ENCODE measurements at places on chromosomes 1 and 21.

- DNase-seq: peak; percentile 87
Observed at GRCh38 chr21:42047821-42048613, 23.1 kb upstream of the UMODL1 start.

GRCh38 chr1:31434101-31434871 is 21.3 kb downstream of the SERINC2 start:
- no peak for DNase-seq

DNA sequence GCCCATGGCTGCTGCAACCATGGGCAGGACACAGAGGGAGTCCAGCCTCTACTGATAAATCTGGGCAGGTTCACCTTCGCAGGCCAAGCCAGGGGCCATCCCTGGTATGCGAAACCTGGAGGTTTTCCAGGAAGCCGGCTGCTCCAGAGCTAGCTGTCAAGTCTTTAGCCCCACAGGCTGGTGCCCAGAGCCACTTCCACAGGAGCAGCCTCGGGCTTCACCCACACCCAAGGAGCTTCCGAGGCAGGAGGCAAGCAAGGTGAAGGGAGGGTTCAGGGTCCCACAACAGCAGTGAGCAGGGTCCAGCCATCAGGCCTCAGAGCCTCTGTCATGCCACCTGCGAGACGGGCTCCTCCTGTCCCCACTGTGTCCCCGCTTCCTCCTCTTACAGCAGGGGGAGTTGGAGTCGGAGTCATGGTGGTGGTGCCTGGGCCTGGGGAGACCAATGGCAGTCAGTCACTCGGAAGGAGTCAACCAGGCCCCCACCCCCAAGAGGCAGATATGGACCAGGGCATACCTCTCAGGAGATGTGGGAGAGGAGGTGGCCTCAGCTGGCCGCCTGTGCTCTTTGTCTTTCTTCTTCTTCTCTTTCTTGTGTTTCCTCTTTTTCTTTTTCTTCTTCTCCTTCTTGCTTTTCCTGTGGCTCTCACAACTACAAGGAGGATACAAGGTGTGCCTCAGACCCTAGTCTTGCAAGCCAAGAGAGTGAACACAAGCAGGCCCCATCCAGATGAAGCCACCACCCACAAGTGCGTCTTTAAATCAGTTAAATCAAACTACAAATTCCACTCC is 2.1 kb downstream of the C1orf35 start:
- no peak for DNase-seq

DNA sequence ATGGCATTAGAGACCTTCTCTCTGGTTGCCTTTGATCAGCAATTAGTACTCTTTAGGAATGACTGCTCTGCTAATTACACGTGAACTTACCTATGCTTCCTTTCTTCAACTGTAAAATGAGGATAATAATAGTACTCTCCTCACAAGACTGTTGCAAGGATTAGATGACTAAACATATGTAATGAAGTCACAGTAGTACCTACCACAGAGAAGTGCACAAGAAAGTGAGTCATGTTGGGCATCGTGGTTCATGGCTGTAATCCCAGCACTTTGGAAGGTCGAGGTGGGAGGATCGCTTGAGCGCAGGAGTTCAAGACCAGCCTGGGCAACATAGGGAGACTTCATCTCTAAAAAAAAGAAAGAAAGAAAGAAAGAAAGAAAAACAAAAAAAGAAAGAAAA is 68.1 kb upstream of the AK4 start:
- peak; percentile 66 for DNase-seq

DNA sequence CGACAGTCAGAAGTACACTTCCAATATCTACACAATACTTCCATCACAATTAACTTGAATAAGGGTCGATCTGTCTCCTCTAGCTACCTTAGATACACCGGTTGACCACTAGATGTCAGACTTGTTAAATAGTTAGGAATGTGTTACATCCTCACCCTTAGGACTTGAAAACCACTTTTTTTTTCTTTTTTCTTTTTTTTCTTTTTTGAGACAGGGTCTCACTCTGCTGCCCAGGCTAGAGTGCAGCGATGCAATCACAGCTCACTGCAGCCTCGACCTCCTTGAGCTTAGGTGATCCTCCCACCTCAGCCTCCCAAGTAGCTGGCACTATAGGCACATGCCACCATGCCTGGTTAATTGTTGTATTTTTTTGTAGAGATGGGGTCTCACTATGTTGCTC is 120.4 kb upstream of the GREM2 start:
- no peak for DNase-seq

GRCh38 chr1:94919241-94920030 is 7.5 kb downstream of the CNN3 start:
- DNase-seq: peak; percentile 35

- no peak for DNase-seq
Observed at GRCh38 chr21:35019631-35020032, 29.5 kb downstream of the RUNX1 start.

- DNase-seq: no peak
Observed at GRCh38 chr1:162147760-162148159, 78.3 kb downstream of the NOS1AP start.

- DNase-seq: no peak
Observed at GRCh38 chr1:225733254-225733653, 44.4 kb upstream of the SRP9 start.

GRCh38 chr1:215497528-215497927 is 69.6 kb upstream of the KCTD3 start:
- DNase-seq: no peak

DNA sequence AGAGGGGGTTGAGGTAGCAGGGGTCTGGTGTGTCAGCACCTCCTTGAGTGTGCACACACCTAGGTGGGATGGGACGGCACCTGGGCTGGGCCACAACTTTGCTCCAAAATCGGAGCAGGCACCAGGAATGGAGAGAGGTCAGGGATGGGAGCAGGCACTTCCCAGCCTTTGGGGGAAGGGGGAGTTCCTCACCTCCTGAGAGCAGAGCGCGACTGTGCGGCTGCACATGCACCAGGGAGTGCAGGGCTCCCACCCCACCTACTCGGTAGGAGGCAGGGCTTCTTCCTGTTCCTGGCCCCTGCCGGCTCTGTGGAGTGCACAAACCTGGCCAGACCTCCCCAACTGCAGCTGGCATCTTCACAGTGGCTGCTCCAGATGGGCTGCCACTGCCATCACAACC is 399.3 kb downstream of the NCAM2 start:
- DNase-seq: no peak

- DNase-seq: no peak
Observed at GRCh38 chr1:155296661-155297060, 4.6 kb downstream of the PKLR start.

- DNase-seq: no peak
Observed at GRCh38 chr1:167799747-167800146, 78.0 kb downstream of the MPZL1 start.

DNA sequence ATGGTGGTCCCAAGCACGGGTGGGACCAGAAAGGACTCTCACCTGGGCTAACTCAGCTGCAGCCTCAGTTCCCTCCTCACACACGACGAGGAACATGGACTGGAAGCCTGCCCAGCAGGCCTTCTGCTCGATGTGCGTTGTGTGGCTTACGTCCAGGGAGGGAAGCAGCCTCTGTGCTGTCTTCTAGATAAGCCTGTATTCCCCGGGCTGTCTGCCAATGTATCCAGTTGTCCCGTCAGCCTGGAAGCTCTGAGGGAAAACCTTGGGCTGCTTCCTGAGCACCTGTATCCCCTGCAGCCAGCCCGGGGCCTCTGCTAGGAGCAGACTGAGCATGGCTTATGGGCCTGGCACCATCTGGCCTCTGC is 10.5 kb downstream of the PCSK9 start:
- DNase-seq: peak; percentile 76

DNA sequence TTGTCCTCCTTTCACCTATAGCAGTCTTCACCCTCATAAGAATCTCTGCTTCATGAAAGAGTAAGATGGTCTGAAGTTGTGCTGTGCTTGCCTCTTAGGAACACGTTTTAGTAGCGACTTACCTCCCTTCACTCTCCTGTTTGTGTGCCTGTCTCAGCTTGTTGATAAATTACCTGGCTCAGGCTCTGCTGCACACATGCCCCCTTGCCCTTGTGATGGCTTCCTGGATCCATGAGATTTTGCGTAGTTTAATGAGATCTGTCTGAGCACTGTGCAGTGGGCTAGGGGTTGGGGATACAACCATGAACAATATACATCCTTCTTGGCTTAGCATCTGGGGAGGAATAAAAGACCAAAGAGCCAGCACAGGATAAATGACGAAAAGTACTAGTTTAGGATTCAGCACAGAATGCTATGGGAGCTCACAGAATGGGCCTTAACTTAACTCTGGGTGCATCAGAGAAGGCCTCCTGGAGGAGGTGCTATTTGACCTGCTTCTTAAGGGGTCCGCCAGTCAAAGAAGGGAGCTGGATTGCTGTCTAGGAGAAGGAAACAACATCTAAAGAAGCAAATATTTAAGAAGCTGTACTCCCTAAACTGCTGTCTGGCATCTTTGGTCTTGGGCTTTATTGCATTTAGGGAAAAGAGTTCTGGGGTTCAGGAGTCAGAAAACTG is 175.7 kb upstream of the PLXNA2 start:
- DNase-seq: no peak

DNA sequence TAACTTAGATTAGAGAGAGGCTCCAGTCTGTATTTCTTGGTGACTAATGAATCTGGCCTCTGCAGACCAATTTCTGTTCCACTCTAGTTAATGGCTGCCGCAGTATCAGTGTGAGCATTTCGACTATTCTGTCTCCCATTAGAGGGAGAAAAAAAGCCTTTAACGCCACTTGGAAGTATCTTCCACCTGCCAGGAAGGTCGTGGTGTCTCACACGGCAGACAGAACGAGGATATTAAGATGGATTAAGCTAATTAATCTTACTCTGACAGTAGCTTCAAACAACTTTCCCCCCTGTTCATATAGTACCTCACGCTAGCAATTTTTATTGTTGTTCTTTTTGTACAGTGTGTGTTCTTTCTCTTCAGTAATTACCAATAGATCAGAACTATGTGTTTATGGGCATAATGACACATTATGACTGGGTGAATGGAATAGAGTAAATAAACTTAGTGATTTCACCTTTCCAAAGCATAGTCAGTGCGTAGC is 153.8 kb downstream of the ADGRL2 start:
- no peak for DNase-seq

- DNase-seq: no peak
Observed at GRCh38 chr1:227397354-227397978, 79.2 kb upstream of the CDC42BPA start.

DNA sequence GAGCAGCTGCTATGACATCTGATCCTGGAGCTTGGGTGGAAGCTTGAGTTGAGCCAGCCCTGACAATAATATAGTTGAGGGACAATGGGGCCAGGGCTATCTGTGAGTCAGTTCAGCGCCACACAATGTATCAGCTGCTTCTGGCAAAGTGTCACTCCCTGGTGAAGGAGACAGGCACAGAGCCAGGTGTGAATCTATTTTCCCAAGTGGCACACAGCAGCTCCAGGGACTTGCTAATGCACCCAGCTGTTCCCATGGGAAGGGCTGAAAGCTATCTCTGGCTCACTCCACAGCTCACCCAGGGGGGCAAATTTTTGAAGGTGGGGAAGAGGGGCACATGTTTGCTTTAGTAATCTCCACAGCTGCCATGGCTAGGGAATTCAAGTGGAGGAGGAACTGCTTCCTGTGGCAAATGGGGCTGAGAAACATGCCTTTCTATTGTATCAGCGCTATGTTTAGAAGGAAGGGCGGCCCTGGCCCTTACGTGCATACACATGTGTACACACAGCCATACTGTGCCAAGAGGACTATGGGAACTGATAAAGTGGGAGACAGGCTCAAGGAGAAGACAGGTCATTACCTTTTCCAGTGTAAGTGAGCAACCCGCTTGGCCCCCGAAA is 2.2 kb downstream of the CYB5R1 start:
- DNase-seq: peak; percentile 95

DNA sequence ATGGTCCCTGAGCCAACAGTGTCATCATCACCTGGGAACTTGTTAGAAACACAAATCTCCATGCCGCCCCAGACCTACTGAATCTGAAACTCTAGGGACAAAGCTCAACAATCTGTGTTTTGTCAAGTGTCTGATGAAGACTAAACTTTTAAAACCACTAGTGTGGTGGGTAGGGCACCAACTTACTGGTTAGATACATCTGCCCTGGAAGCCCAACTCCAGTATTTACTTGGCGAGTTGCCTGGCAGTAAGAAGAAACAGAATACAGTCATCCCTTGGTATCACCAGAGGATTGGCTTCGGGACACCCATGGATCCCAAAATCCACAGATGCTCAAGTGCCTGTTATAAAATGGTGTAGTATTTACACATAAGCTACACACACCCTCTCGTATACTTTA is 367.9 kb upstream of the DUSP10 start:
- no peak for DNase-seq
